ENCODE measurements at places on chromosomes 13 and 19.

DNA sequence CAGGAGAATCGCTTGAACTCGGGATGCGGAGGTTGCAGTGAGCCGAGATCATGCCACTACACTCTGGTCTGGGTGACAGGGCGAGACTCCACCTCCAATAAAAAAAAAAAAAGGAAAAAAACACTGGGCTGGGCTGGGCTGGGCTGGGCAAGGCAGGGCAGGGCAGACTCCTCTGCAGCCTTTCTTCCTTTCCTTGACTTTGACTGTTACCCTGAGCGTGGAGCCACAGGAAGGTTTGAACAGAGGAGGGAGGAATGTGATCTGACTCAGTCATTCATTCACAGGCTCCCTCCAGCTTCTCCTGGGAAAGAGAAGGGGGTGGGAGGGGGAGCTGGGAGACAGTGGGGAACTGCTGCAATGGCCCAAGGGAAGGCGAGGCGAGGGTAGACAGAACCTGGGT is 2.7 kb upstream of the ACTN4 start:
- DNase-seq = no peak

DNA sequence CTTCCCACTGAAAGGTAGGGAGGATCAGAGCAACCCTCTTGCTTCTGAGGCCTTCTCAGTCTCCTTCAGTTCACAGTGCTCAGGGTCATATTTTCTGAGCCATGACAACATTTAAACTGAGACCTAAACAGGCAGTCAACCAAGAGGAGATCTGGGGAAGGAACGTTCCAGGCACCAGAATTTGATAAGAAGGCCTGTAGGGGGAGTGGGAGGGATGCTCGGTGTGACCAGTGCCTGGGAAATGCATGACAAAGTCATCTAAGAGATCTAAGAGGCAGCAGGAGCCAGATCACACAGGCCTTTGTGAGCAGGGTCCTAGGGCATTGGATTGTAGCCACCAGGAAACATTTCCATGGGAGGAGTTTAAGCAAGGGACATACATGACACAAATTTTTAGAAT is 71.6 kb downstream of the SHISA2 start:
- peak; percentile 52 for DNase-seq

GRCh38 chr19:39555883-39556282 is 15.9 kb upstream of the EID2 start:
- DNase-seq = peak; percentile 49

DNA sequence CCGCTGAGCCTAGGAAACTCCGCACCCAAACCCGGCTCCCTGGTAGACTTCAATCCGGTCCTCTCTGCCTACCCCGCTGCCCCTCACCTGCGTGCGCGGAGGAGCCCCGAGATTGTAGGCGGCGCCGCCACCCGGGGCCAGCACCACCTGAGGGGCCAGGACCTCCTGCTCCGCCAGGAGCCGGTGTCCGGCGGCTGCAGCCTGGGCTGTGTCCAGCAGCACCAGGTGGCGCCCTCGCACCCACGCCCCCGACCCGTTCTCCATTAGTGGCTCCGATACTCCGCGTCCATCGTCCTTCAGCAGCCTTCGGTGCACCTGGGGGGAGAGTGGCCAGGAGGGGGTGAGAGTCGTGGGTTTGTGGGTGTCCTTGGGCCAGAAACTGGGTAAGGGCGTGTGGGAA is 18.5 kb downstream of the MAN2B1 start:
- no peak for DNase-seq

- DNase-seq = peak; percentile 65
Measured at GRCh38 chr13:52070929-52071523, 46.5 kb downstream of the UTP14C start.

DNA sequence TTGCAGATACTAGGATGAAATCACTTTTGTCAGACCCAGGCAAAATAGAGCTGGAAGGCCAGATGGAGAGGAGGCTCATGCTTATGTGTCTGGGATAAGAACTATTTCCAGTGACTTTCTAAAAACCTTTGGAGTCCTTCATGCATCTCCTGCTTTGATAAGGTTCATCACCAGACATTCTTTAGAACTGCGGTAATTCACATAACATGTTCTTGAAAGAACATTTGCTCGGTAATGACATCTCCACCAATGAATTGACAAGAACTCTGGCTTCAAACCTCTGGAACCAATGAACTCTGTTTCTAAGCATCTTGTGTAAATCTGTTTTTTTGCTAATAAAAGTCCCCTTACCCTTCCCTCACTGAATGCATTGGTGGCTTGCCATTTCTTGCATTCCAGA is 112.0 kb upstream of the KL start:
- DNase-seq = no peak

GRCh38 chr19:37988758-37989635 is 82.0 kb downstream of the SIPA1L3 start:
- DNase-seq = no peak

GRCh38 chr13:77806518-77806917 is 109.0 kb downstream of the SLAIN1 start:
- DNase-seq = no peak

GRCh38 chr13:76656500-76656899 is 229.7 kb downstream of the KCTD12 start:
- no peak for DNase-seq

GRCh38 chr19:3899531-3900294 is 19.2 kb downstream of the ATCAY start:
- DNase-seq = no peak

GRCh38 chr13:90618133-90618532 is 729.4 kb upstream of the MIR17HG start:
- no peak for DNase-seq

DNA sequence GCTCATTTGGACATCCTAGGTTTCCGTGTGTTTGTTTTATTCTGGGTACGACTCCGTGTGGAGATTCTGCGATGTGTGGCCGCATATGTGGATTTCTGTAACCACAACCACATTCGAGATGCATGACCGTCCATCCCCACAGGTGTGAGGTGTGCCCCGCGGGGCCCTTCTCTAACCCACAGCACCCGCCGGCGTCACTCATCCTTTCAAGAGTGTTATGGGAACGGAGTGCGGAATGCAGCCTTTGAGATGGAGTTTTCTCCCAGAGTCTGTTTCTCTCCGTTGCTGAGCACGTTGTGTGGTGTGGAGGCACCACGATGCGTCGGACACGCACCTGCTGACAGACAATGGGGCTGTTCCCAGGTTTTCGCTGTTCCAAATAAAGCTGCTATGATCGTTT is 40.0 kb downstream of the C13orf46 start:
- no peak for DNase-seq

DNA sequence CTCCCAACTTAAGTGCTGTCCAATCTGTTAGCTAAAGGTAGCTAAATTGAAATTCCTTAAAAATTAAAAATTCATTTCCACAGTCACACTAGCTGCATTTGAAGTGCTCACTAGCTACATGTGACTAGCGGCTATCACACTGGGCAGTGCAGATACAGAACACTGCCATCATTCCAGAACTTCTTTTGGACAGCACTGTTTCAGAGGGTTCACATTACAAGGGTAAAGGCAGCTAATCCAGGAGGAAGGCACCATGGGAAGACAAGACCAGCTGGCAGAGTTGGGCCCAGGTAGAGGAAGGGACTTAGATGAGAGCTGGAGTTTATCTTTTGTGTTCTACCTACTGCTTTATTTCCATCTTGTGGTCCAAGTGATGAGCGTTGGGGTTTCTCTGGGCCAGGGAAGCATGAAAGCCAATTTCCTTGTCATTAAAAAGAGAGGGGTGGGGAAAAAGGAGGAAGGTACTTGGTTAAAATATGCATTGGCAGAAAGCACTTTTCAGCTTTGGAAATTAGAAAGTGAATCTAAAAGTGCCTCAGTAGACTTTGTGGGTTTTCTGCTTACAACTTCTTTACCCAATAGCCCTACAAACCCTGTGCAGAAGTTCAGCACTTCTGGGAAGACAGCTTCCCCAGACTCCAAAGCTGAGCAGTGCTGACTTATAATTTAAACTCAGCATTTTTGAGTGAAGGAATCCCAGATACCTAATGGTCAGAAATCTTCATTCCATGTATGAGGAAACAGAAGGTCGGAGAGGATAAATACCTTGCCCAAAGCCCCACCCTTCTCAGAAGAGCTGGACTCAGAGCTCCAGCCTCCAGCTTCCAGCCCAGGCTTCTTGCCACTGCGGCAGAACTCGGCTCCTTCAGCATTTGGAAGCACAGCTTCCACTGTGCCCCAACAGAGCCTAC is 49.5 kb downstream of the ATP7B start:
- DNase-seq = peak; percentile 61

- DNase-seq = peak; percentile 78
Measured at GRCh38 chr19:3586127-3586626, 899 bp downstream of the GIPC3 start.

DNA sequence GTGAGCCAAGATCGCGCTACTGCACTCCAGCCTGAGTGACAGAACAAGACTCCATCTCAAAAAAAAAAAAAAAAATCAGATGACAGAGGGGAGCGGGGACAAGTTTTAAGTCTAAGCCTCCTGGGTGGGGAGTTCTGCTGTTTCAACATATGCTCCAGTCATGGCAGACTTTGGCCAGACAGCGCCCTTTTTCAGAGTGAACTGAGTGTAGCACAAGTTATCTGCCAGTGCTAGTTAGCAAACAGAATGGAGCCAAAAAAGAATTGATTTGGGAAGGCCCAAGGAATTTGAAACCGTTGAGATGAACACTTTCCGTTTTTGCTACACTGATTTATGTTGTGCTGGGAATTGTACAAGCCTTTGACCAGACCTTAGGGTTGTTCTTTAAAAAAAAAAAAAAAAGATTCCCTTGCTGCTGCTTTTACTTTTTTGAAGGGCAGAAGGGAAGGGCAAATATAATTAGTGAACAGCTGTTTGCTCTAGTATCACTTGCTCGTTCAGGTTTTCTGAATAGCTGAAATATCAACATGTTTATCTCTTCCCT is 5.7 kb downstream of the ACTN4 start:
- no peak for DNase-seq

- no peak for DNase-seq
Measured at GRCh38 chr13:65125236-65125635, 2104.9 kb downstream of the PCDH9 start.

- no peak for DNase-seq
Measured at GRCh38 chr19:33194532-33194885, 379 bp downstream of the LRP3 start.

DNA sequence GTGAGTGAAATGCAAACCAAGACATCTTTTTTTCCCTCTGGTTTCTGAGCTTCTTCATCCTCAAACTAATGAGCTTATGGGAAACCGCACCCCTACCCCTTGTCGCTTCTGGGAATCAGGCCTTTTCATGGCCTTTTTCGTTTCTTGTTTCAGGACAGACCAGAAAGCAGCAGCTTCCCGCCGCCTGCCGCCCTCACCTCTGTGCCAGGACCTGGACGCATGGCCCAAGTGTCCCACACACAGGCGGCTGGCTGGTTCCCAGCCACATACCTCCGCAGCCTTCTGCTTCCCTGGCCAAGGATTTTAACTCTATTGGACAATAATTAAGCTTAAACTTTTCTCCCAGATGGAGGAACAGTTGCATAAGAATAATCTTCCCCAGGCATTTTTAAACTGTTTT is 114.1 kb upstream of the SLITRK1 start:
- DNase-seq = no peak

DNA sequence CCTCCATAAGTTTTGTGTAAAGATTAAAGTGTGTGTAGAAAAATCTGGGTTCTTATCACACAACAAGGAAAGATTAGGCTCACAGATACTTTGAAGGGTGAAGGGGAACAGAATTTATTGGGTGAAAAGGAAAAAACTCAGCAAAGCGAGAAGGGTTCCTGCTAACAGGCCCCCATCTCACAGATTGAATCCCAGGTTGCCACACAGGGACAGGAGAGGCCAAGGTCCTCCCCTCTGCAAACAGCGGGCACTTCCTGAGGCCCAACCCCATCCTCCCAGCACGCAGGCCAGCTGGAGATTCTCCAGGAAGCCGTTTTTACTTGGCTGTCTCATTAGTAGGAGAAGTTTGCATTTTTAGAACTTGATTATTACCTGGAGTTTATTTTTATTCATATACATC is 15.2 kb upstream of the ERCC5 start:
- DNase-seq = no peak

DNA sequence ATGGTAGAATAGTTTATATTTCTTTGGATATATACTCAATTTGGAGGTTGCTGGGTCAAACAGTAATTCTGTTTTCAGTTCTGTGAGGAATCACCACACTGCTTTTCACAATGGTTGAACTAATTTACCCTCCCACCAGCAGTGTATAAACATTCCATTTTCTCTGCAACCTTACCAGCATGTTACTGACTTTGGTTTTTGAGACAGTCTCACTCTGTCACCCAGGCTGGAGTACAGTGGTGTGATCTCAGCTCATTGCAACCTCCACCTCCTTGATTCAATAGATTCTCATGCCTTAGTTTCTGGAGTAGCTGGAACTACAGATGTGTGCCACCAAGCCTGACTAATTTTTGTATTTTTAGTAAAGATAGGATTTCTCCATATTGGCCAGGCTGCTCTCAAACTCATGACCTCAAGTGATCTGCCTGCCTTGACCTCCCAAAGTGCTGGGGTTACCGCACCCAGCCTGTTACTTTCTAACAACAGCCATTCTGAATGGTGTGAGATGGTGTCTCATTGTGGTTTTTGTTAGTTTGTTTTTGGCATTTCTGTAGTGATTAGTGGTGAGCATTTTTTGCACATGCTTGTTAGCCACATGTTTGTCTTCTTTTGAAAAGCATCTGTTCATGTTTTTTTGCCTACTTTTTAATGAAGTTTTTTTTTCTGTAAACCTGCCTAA is 12.5 kb downstream of the ZNF714 start:
- no peak for DNase-seq

DNA sequence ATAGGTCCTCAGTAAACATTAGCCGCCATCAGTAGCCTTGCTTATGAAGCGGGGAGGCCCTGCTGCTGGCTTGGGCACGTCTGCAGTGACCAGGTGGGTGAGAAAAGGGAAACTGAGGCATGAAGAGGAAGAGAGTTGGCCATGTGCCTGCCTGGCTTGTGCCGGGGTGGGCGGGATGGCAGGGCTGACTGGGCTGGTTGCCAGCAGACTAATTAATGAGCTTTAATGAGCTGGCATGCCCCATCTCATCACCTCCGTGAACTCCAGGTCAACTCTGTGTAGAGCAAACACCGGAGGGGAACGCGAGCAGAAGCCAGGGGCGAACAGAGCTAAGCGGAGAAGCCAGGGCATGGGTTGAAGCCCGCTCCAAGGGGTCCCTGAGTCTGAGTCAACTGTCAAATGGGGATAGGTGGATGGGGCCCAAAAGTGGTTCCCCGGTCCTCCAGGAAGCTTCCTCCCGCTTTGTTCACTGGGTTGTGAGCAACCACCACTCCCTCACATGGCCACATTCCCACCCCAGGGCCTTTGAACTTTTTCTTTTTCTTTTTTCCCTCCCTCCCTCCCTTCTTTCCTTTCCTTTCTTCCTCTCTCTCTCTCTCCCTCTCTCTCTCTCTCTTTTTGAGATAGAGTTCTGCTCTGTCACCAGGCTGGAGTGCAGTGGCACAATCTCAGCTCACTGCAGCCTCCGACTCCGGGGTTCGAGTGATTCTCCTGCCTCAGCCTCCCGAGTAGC is 8.7 kb downstream of the NR2F6 start:
- no peak for DNase-seq

DNA sequence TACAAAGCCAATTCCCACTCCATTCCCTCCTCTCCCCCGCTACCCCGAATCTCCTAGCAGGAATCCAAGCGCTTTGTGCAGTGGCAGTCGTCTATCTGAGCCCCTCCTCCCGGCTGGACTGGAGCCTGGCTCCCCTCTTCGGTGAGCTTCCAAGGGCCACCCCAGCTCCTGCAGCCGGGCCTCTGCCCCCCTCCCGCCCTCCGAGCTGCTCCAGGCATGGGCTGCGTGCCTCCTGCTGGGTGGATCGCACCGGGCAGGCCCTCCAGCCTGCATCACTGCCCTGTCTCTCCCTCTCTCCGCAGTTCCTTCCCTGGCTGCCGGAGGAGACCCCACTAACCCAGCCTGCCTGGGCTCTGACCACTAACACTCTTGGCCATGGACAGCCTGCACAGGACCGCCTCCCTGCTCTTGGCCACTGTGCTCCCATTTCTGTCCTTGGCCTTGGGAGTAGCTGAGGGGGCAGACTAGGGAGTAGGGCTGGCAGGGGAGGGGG is 12.9 kb upstream of the LENG8 start:
- DNase-seq = no peak
